Activated T-cell treated with anti-CD3 and anti-CD28 coated beads for 24 hours (primary cell): ENCODE measurements at places on chromosomes 1 and 21.

DNA sequence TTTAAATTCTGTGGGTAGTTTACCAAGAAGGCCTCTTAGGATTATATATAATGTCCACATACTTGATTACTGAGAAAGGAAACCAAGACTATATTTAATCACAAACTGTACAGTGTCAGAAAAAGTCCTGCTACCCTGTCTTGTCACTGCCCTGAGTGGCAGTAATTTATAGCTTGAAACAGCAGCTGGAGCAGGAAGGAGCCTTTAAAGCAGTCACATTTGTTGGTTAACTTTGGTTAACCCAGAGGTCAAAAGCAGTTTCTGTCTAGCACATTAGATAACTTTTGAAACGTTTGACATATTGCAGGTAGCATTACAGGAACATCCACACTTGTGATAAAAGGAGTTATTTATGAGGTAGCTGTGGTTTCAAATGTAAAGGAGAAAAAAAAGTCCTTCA, 161.7 kb downstream of the ROR1 start:
- no peak for DNase-seq

GRCh38 chr1:33429856-33430691, 821 bp downstream of the PHC2 start:
- DNase-seq: no peak

DNA sequence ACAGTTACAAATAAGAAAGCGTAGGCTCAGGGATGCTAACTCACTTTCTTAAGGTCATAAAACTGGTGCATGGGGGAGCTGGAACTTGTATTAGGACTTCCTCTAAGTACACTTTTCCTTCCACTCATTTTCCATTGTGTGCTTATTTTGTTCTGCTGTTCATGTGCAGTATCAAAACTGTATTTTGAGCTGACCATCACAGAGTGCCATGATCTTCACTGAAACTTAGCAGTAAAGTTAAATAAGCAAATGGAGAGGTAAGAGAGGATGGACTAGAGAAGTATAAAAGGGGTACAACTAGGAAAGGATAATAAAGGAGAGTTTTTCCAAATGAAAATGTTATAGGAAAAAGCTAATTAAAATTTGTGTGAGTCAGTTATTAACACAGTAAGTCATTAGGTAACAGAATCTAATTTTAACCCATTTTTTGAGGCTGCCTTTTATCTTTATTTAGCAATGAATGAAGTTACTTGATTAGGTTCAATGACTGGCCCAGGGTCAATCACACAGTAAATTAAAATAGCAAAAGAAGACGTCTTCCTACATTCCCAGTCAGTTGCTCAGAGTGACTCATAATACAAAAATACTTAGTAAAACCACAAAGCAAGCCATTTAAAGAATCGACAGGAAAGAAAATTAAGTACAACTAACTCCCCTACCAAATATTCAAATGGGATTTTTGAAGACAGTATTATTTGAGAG, 165.8 kb upstream of the C1orf105 start:
- DNase-seq: no peak

DNA sequence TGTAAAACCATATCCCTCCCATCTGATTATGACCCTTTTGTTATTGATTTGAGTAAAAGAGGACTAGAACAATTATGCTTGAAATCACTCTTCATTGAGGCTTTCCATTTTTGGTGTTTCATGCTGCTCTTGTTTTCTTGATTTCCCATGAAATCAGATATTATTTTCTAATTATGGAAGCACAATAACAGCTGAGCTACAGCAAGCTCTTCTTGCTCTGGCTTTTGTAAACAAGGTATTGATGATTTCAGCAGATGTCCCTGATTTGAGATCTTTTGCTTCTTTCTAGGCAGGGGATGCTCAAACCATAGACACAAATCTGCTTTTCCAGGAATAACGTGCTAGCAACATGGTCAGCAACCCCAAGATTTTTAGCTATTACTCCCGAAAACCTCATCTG, 607.8 kb downstream of the NCAM2 start:
- DNase-seq: no peak

DNA sequence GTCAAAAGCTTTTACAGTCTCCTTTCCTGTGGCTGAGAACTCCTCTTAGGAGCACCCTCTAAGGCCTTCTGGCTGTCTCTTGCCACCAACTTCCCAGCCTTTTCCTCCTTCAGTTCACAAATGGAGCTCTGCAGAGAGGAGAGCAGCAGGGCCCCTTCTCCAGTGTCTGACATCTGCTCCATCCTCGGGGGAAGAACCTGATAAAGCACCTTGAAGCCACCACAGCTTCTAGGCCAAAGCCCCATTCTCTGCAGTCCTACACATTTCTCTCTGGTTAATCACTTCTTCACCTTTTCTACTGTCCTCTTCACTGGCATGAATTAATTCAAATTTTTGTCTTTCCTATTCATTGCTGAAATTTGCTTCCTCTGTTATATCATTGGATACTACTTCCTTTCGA, 378.1 kb upstream of the POU3F1 start:
- DNase-seq: no peak

- DNase-seq: no peak
These were observed 28.9 kb upstream of the VAV3 start for GRCh38 chr1:107993920-107994319.

DNA sequence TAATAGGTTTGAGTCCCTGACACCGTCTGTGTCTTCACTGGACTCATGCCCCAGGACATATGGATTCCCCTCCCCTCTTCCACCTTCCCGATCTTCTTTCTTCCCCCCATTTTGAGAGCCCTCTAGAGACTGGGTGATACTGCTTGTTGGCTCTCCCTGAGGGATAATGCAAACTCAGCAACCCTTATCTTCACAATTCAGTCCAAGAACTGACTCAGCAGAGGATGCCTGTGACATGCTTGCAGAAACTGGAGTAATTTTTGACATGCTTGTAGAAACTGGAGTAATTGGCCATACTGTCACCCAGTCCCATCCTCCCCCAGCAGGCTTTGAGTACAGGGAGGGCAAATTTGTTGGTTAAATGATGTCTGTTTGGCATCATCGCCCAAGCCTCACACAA, 127.6 kb upstream of the CTTNBP2NL start:
- no peak for DNase-seq
